Psoas muscle (tissue), 8 donors: ENCODE measurements at places on chromosomes 6 and 20. TPM values are rescaled to one million over a fixed set of nuclear protein-coding genes. Genes with fewer than 3 reads are reported as not detected.

The FRK gene
- 0.44 TPM for polyA plus RNA-seq

The SKIC2 gene
- 36.6 TPM for polyA plus RNA-seq

The PBOV1 gene
- polyA plus RNA-seq = not detected

The ULBP1 gene
- 0.03 TPM for polyA plus RNA-seq

The RNF182 gene
- 0.03 TPM for polyA plus RNA-seq

The SAPCD1 gene
- polyA plus RNA-seq = 0.13 TPM

The MAS1 gene
- not detected for polyA plus RNA-seq

The KHDRBS2 gene
- 0.04 TPM for polyA plus RNA-seq

The WFDC12 gene
- polyA plus RNA-seq = not detected

The VWA7 gene
- 3.5 TPM for polyA plus RNA-seq

The LYRM4 gene
- 13.4 TPM for polyA plus RNA-seq

The EEF1A2 gene
- polyA plus RNA-seq = 1,229 TPM

The TAGAP gene
- 0.13 TPM for polyA plus RNA-seq

The DEFB127 gene
- polyA plus RNA-seq = not detected

The FOXQ1 gene
- polyA plus RNA-seq = not detected

The SMIM26 gene
- polyA plus RNA-seq = 253 TPM

The LHFPL5 gene
- 0.10 TPM for polyA plus RNA-seq

The OPRM1 gene
- polyA plus RNA-seq = not detected

The WASF1 gene
- polyA plus RNA-seq = 2.3 TPM

The PRPH2 gene
- polyA plus RNA-seq = 0.66 TPM
